ENCODE measurements at places on chromosomes 6 and 20.

GRCh38 chr6:73508776-73509175 lies 12.1 kb downstream of the EEF1A1 start:
- DNase-seq: no peak

DNA sequence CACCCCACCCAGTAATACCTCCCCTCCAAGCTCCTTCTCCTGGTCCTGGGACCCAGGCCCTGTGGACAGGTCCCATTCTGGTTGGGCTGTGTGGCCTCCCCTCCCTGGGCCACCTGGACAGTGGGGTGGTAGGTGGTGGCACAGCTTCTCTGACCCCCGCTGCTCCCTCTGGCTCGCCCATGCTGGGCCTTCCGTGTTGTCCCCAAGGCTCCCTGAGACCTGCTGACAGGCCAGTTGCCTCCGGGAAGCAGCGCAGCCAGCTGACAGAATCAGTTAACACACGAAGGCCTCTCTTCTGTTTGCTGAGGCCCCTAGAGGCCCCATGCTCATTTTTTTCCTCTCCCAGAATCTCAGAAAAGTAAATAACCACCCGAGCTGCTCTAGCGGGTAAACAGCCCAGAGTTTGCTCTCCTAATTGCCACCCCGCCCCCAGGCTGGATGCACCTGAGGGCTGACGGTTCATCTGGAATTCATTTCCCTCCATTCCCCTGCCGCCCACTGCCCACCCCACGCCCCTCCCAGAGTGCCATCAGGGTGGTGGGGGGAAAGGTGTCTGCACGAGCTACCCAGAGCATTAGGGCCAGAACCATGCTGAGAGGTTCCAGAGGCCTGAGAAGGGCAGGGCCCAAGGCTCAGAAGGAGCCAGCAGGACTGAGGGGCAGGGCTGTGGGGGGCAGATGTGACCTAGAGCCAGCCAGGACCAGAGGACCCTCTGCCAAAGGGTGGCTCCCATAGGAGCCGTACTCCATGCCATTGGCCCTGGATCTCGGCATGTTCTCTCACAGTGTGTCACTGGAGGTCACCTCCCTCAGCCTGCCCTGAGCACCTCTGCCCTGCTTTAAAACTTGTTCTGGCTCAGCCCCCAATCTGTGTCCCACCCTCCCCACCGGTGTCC lies 157.5 kb downstream of the GRM4 start:
- no peak for DNase-seq

DNA sequence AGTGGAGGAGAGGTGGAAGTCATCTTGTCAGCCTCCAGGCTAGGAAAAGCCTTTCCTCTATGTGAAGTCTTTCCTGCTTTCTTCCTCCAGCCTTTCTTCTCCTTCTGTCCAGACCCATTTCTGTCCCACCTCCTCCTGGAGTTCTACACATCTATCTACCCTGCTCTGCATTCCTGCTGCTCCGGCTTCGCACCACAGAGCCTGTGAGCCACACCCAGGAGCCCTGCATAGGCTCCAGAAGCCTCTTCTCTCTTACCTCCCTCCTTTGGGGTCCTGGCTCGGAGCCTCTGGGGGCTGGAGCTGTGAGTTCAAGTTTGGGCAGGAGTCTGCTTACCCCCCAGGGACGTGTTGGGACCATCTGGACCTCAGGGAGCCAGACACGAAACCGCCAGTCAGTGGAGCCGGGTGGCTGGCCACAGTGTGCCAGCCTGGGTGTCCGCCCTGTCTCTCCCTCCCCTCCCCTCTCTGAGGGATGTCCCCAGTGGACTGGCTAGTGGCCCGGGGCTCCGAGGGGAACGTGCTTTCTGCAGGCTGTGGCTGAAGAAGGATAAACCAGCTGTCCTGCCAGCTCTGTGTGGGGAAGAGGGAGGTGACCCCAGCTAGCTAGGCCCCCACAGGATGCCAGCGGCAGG lies 99.2 kb downstream of the VEGFA start:
- no peak for DNase-seq

DNA sequence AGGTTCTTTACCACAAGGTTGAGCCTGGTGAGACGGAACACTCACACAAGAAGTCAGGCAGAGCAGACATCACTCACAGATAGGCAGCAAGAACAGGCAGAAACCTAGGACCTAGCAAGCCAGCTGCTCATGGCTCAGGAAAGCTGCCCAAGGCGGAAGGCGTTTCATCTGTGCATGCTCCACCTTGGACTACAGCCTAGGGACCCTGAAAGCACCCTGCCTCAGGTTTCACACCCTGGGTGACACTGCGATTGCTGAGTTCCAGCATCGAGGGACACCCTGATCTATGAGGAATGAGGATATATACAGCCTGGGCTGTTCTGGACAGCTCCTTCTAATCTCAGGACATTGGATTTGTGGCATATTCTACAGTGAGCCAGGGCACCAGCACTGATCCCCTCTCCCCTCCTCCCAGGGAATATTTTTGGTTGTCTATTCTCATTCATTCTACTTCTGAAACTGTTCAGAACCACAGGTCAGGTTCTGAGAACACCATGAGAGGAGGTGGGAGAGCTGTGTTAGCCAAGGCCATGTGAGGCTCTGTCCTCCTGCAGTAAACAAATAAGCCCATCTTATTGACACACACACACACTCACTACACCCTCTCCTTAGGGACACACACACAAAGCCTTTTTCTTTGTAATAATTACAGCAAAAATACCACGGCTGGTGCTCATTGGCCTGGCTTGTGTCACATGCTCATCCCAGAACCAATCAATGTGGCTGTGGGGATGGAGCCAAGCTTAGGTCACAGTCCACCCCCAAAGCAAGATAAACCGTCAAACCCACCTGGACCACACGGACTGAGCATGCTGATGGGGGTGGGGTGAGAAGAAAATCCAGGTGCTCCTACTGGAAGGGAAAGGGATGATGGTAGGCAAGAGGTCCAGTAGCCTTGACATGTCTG lies 26.3 kb upstream of the PMEPA1 start:
- no peak for DNase-seq

DNA sequence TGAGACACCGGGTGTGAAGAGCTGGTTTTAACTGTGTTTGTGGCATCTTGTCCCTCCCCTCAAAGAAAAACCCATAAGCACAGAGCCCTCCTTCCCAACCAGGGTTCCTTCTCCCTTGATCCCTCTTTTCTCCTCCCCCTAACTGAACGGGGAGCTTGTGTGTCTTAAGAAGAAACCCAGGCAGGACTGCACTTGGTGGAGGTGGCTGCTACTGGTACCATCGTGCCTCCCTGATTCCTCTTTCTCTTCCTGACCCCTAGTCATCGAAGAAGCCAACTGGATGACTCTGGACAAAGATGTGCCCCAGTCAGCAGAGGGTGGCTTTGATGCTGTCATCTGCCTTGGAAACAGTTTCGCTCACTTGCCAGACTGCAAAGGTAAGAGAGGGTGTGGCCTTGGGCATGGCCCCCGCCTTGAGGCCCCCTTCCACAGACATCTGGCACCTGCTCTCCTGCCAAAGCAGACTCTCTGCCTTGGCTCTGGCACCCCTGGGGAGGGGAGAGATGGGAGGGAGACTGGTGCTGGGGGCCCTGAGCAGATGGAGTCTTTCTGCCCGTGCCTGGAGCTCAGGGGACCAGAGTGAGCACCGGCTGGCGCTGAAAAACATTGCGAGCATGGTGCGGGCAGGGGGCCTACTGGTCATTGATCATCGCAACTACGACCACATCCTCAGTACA lies 2.1 kb downstream of the GNMT start:
- no peak for DNase-seq
